ENCODE measurements at places on chromosomes 5 and 9. TPM values are rescaled to one million over a fixed set of nuclear protein-coding genes. Genes with fewer than 3 reads are reported as not detected.
A peak's percentile ranks its signal among the peaks of the same experiment; 100 is the strongest.

The UAP1L1 gene
- polyA plus RNA-seq = 4.3 TPM

The CAST gene
- 188 TPM for polyA plus RNA-seq

The CXXC5 gene
- 83.7 TPM for polyA plus RNA-seq

- peak; percentile 50 for DNase-seq
These were observed 1.1 kb upstream of the SSBP2 start for GRCh38 chr5:81751836-81752643.

The KLF4 gene
- polyA plus RNA-seq = 14.6 TPM

- peak; percentile 78 for DNase-seq
These were observed 876 bp upstream of the JAK2 start for GRCh38 chr9:4984171-4984620.

The RNF130 gene
- 30.4 TPM for polyA plus RNA-seq

DNA sequence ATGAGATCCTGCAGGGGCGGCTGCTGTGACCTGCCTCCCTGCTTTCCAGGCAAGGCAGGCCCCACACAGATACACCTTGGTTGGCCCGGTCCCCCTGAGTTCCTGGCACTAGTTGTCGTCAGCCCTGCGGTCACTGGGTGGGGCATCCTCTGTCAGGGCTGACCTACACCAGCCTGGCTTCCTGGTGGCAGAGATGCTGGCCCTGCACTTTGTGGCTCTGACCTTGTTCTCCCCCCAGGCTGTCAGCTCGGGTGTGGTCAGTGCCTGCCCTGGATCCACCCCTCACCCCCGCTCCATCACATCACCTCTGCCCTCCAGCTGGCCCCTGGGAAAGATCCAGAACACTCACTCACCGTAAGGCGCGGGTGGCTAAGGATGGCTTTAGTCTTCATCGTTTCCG lies 74.1 kb downstream of the PHF2 start:
- no peak for DNase-seq

- DNase-seq = no peak
These were observed 92.0 kb downstream of the SH3TC2 start for GRCh38 chr5:148970876-148971275.

GRCh38 chr5:56922922-56923321 lies 13.5 kb downstream of the SETD9 start:
- no peak for DNase-seq

DNA sequence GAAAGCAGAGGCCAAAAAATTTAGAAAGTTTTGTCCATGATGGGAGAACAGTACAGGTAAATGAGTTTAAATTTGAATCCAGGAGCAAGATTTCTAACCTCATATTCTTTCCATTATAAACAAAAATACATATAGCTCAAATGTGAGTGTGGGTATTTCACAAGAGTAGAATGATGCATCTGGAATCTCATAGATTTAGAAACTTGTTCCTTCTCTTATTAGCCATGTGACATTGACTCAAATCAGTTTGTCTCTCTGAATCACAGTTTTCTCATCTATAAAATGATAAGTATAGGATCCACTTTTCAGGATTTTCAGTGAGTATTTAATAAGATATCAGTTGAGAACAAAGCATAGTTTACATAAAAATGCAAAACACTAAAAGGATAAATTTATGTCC lies 436.3 kb upstream of the PAPPA start:
- DNase-seq = peak; percentile 71

The CCDC107 gene
- polyA plus RNA-seq = 52.8 TPM

DNA sequence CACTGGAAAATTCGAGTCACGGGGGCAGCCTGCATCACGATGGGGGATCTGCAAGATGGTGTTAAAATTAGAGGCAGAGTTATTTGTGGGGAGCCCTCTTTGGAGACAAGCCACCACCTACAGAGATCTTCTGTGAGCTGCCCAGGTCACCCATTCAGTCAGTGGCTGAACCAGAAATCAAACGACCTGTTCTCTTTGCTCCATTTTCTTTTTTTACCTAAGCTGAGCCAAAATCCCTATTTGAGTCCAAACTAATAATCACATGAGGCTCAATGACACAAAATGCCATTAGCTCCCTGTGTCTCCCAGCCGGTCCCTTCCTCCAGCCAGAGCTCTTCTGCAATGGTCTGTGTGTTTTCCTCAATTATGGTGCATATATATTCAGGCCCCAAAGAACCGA lies 394.2 kb downstream of the AGTPBP1 start:
- DNase-seq = no peak

DNA sequence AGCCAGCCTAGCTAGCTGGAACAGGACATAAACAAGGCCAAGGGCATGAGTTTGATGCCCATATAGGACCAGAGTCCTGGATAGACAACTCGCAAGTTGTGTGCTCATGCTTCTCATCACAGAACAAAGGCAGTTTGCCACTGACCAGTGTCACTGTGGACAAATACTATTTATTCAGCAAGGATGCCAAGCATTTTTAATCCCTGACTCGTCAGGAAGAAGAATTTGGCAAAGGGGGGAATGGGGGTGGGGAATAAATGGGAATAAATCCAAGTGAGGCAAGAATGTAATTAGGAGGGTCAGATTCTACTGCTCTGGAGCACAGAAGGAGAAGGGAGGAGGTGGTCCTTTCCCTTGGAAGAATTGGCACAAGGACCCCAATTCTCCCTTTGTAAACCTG lies 46.8 kb upstream of the ANKRD55 start:
- DNase-seq = peak; percentile 67

DNA sequence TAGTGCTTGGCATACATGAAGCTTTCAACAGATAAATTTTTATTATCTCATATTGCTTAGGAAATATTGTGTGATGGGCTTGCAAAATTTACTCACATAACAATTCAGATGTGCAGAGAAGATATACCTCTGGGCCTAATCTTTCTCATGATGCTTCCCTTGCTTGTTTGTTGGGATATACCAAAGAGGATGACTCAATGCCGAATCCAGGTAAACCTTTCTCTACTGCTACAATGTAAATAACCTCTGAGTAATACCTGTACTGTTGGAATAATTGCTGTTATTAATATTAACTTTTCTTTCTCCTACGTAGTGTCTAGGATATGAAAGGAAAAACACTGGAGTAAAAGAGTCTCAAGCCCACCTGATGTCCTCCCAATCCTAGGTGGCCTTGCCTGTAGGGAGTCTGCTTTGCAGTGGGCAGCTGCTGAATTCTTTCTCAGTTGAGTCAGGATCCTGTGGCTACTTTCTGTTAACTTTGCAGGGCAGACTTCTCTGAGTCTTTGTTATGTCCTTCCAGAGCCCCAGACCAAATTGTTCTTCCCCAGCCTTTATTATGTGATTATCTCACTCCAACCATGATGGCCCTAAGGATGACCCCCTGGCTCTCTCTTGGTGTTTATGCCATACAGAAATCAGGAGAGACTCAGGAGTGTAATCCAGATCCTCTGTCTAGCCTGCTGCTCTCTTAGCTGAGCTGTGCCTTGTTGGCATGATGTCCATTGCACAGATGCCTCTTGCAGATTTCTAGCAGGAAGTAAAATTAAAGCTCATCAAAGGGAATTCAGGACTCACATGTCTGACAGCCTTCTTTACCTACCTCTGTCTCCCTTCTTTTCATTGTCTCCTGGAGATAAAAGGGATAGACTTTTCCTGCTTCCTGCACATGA lies 208.1 kb downstream of the SNX18 start:
- peak; percentile 52 for DNase-seq

DNA sequence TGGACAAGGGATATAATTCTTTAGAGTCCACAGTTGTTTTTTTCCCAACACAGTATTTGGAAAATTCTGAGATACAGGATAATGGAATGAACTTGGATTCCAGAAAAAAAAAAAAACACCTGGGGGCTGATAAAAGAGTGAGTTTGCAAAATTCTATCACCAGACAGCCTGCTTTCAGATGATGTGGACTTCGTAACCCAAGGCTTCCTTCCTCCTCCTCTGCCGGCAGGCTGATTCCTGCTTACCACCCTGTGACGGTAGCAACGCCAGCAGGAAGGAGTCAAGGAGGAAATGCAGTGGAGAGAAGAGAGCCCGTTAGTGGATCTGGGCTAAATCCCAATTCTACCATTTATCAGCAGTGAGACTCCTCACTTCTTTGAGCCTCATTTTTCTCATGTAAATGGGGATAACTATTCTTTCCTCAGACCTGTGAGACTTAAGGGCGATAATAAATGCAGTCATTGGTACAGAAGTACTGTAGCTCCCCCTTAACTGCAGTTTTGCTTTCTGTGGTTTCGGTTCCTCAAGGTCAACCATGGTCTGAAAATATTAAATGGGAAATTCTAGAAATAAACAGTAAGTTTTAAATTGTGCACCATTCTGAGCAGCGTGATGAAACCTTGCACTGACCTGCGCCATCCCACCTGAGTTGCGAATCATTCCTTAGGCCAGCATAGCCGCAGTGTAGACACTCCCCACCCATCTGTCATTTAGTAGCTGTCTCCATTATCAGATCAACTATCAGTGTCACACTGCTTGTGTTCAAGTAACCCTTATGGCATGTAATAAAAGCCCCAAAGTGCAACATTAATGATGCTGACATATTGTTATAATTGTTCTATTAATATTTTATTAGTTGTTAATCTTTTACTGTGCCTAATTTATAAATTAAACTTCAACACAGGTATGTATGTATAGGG lies 71.4 kb downstream of the DCP2 start:
- no peak for DNase-seq

DNA sequence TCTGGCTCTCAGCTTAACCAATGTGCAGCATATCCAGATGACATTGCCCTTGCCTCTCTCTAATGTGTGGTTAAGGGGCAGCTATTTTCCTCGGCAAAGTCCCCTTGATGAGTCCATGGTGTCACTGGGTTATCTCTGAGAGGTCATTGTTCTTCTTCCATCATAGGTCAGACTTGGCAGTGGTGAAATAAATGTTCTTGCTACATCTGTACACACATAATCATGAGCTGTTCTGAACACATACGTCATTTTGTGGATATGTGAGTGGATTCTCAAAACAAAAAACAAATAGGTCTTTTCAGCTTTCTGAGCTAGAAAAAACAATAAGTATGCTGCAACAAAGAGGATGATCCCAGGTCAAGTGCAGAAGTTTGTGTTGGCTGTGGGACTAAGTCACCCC lies 134.7 kb upstream of the PTPN3 start:
- peak; percentile 31 for DNase-seq

- DNase-seq = peak; percentile 39
These were observed 111.3 kb upstream of the NR3C1 start for GRCh38 chr5:143514616-143515335.

DNA sequence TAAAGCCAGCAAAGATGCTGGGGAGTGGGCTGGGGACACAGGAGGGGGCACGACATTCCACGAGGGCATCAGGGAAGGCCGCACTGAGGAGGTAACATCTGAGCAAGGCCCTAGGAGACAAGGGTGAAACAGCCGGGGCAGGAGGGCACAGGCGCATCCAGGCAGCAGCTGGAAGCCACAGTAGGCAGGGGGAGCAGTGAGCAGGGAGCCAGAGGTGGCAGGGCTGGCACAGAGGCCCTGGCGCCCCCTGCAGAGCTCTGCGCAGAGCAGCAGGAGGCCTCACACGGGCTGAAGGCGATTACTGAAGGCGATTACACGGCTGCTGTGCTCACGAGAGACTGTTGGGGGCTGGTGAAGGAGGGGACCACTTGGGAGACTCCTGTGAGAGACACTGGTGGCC lies 15.4 kb downstream of the LMAN2 start:
- DNase-seq = peak; percentile 44

The CENPK gene
- 23.9 TPM for polyA plus RNA-seq

DNA sequence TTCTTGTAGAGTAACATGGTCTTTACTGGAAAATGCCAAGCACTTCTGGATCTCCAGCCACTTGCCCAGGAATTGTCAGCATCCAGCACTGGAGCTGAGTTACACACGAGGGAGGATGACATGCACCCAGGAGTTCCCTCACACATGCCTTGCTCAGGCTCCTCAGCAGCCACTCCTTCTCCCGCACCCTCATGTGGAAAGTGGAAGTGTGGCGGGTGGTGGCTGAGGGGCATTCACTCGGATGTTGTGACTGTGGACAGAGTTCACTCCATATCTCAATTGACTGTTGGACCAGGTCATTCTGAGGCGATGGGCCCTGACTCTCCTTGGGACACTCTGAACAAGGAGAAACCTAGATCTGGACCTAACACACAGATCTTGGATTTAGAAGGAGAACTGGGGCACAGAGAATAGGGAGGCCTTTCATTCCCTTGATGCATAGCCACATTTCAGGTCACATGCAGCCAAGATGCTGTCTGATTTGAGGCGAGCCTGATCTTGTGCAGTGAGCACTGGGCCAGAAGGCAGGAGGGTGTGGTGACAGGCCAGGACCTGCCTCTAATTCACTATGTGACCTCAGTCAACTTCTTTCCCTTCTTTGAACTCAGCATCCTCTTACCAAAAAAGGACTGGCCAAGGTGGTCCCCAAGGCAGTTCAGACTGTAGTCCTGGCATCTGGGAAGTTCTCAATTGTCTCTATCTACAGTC lies 62.1 kb downstream of the CYSTM1 start:
- no peak for DNase-seq

DNA sequence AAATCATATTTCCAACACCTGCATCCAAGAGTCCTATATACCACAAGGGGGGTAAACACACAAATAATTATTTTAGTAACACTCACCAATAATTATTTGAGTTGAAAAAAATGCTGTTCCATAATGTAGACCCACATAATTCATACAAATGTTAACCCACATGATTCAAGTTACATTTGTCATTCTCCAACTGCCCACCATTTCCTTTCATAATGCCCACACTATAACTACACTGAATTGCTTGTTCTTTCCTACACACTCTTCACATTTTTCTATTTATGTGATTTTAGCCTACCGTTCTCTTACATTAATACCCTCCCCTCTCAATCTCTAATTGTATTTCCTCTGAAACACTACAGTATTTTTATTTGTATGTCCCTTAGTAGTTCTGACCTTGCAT lies 35.9 kb upstream of the HK3 start:
- no peak for DNase-seq

The LEAP2 gene
- 0.67 TPM for polyA plus RNA-seq

GRCh38 chr5:124733329-124733650 lies 13.1 kb downstream of the ZNF608 start:
- no peak for DNase-seq

The ENHO gene
- 0.35 TPM for polyA plus RNA-seq

- no peak for DNase-seq
These were observed 405.6 kb downstream of the BRINP1 start for GRCh38 chr9:118963674-118964073.

The LCP2 gene
- polyA plus RNA-seq = not detected

GRCh38 chr5:137470111-137470920 lies 28.8 kb downstream of the SPOCK1 start:
- DNase-seq = peak; percentile 99

DNA sequence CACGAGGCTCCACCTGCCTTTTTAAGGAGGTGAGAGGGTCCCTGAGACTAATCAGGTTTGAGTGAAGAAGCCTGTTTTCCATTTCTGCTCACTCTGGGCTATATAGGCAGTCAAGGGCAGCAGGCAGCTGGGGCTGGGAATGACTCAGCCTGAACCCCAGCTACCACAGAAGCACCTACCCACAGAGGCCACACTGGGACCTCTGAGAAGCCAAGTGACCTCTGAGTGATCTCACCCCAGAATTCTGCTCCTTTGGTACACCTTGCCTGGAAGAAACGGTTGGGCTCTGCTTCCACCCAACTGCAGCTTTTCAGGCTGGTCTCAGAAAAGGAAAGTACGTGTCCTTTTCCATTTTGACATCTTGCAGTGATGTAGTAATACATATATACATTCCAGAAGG lies 6.8 kb downstream of the FAM219A start:
- peak; percentile 31 for DNase-seq

The SLC34A3 gene
- not detected for polyA plus RNA-seq
